ENCODE measurements at places on chromosomes 5 and 9. TPM values are rescaled to one million over a fixed set of nuclear protein-coding genes. Genes with fewer than 3 reads are reported as not detected.

The ITK gene
- total RNA-seq, result 8.1 TPM

The STARD4 gene
- 48.6 TPM for total RNA-seq

The CD14 gene
- 127 TPM for total RNA-seq

DNA sequence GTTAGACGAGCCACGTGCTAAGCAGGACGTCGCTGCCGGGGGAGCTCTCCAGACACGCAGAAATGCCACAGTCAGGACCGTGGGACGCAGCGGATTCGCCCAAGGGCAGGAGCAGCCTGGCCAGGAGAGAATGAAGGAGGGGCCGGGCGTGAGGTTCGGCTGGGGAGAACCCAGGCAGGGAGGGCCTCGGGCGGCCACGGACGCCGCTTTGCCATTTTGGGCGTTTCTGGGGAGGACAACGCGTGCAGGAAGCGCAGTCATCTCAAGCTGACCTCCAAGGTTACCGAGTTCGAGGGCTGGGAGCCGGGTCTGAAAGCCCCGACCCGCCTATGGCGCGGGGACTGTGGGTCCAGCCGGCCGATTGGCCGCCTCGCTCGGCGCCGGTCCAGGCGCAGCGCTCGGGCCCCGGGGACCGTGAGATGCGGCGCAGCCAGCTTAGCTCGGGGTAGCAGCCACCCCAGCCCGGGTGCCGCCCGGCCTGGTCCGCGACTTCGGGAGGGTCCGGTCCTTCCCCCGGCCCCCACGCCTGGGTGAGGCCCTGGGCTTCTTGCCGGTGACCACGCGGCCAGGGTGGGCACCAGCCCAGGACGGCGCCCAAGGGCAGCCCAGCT is 760 bp upstream of the MAN1B1 start:
- no peak for DNase-seq

DNA sequence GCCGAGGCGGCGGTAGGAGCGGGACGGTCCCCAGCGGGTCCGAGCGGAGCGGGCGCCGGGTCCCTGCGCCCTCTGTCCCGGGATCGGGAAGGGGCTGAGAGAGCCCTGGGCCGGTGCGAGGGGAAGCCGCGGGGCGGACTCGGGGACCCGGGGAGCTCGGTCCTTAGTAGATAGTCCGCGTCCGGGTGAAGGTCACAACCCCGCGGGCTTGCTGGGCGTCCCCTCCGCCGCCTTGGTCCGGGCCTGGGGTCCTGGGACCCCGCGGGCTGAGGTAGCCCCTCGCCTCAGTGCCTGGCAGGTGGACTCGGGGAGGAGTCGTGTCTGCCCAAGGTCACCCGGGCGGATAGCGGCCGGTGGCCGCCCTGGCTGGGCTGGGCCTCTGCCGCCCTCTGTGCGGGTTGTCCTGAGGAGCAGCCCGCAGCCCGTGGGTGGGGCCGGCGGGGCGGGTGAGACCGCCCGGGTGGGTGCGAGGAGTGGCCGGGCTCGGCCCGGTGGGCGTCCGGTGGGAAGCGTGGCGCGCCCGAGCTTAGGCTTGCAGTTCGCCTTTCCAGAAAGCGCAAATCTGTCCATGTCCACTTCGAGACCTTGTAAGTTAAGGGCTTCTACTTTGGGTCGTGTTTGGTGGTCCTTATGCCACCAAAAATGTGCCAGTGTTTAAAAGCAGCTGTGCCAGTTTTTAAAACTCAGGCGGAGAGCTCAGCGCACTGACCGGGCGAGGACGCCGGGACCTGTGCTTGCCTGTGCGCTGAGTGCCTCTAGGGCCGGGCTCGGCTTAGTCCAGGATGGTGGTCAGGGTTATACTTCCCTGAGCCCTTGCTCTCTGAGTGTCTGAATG is 554 bp downstream of the SDHA start:
- peak; percentile 76 for DNase-seq

DNA sequence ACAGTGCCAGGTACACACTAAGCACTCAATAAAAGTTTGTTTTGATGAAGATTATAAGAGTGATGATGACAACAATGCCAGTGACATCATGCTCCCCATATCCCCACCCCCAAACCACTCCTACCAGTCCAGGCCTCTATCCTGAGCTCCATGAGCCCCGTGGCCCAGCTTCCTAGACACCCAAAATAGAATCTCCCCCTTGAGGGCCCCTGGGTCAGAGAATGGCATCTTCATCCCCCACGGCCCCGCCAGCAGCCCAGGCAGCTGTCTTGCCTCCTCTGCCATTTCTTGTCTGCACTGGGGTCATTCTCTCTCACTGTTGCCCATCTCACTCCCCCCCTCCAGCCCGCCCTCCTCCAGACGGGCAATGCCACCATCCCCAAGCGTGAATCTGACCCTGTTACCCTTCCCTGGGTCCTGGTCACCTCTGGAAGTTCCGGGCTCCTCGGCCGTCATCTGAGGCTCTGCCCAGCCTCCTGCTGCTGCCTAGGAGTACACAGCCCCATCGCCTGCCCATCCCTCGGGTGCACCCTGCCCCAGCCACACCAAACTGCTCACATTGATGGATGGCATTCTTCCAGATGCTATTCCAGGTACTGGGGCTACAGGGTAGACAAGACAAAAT is 76.8 kb upstream of the LMX1B start:
- DNase-seq, result peak; percentile 48

- no peak for DNase-seq
These were observed 97.4 kb downstream of the PPP2R2B start for GRCh38 chr5:146781157-146781556.

- no peak for DNase-seq
These were observed 150.4 kb downstream of the C5orf15 start for GRCh38 chr5:133818031-133818431.
